ENCODE measurements at places on chromosomes 16 and 17.

DNA sequence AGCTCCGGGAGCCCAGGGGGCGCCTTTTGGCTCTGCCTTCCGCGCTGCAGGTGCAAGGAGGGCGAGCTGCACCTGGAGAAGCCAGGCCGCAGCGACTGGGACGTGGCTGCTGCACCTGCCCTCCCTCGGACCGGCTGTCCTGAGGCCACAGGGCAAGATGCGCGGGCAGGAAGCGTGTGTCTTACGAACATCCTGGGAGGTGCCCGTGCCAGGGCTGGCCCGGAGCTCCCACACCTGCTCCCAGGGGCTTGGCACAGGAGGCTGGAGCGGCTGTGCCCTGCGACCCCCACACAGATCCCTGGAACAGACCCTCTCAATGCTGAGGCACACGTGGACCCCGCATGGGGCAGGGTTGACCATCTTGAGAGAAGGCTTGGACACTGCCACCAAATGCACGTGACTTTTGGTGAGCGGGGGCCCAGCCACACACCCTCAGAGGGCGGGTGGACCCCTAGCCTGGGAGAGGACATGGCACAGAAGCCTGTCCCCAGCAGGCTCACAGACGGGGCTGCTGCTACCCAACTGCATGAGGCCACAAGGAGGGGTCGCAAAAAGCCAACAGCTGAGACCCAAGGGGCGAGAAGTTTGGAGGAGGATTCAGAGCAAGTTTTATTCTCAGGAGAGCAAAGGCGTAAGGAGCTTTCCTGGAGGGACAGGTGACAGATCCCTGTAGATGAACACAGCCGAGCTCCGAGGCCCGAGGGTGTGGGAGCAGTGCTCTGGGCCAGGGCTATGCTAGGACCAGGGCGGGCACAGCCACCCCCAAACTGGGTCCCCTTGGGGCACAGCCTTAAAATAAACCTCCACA lies 11.4 kb downstream of the NDUFAF8 start:
- DNase-seq, result no peak

DNA sequence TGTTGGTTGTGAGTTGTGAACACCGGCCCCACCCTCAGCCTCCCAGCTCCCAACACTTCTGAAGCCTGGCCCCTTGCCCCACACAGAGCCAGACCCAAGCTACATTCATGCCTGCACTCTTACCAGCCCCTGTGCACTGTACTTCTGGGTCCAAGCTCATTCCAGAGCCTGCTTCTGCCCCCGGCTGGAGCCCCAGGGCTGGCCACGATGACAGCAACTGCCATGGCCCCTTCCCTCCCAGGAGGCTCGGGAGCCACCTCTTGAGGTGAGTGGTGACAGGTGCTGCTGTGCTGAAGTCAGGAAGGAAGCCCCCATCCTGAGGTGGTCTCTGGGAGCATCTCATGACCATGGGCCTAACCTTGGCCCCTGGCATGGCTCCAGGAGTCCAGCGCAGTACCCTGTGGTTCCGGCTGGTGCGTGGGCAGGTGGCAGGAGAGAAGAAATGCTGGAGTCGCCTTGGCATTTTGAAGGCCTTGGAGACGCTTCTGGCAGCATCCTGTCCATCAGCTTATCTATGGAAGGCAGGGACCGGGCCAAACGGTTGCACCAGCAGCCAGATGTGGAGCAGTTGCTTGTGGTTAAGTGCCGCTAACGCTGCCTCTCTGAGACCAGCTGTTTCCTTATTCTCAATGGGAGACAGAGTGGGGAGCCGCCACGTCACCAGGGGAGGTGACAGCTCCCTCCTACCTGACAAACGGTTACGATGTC lies 3.9 kb upstream of the CDT1 start:
- no peak for DNase-seq

DNA sequence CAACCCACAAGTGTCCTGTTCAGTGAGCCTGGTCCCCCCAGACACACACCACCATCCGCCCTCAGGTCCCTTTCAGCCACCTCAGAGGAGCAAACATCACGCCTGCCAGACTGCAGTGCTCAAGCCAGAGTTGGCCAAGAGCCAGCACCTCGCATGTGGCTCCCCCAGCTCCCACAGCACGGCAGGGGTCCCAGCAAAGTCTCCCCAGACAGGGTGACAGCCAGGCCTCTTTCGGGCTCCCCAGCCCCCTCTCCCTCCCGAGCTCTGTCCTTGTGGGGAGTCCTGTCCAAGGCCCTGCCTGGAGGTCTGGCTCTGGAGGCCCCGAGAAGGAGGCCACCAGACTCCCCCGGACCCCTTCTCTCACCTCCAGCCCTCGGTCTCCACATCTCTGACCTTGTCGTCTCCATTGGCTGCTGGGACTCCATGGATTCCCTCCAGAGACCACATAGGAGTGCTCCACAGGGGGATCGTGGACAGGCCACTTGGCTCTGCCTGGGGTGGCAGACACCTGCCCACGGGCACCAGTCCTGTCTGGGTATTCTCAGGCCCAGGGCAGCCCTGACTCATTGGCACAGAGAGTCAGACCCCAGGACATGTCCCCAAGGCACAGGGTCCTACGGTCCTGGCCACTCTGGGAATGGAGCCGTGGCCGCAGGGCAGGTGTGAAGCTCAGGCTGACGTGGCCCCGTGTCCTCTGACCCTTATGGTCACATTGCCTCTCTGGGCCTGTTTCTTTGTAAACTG lies 1.8 kb upstream of the MYADML2 start:
- no peak for DNase-seq

DNA sequence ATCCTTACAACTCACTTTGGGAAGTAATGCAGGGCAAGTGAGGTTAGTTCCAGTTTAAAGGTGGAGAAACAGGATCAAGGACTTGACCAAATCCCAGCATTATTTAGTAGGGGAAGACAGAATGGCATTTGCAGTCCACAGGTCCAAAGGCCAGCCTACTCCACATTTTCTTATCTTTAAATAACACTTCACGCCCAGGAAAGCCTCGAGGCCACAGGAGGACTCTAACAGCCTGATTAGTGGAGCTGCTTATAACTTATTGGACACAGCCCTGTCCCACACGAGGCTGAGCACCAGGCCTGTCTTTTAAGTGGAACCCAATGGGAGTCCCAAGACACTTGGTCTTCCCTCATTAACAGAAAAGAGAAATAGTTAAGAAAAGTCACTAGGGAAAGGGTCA lies 12.1 kb upstream of the HYDIN start:
- no peak for DNase-seq

GRCh38 chr16:1037394-1038257 lies 34.9 kb upstream of the SSTR5 start:
- peak; percentile 16 for DNase-seq

DNA sequence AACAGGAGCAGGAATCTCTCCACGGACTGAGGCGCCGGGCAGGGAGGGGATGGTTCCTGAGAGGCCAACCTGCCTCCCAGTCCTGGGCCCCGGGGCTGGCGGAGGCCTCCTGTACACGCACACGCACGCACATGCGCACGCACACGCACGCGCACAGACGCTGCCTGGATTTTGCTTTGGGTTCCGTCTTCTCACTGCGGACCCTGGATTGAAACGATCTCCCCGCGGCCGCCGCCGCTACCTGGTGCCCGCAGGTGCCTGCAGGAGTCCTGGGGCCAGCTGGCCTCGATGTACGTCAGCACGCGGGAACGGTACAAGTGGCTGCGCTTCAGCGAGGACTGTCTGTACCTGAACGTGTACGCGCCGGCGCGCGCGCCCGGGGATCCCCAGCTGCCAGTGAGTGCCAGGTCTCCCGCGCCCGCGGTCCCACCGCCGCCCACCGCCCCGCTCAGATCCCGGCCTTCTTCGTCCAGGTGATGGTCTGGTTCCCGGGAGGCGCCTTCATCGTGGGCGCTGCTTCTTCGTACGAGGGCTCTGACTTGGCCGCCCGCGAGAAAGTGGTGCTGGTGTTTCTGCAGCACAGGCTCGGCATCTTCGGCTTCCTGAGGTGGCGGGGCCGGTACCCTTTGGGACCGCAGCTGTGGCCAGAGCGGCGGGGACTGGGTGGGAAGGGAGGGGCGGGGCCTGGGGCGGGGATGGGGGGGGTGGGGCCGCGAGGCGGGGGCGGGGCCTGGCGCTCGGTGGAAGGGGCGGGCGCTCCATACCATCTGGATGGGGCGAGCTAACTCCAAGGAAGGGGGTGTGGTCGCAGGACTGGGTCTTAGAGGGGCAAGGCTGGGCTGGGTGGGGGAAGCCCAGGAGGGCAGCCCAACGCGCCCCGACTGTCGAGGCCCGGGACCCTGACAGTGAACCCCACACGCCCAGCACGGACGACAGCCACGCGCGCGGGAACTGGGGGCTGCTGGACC lies 12.3 kb downstream of the CES4A start:
- no peak for DNase-seq
